ENCODE measurements at places on chromosomes 5 and 9.

- DNase-seq = no peak
Observed at GRCh38 chr5:58411372-58411771, 48.5 kb downstream of the PLK2 start.

DNA sequence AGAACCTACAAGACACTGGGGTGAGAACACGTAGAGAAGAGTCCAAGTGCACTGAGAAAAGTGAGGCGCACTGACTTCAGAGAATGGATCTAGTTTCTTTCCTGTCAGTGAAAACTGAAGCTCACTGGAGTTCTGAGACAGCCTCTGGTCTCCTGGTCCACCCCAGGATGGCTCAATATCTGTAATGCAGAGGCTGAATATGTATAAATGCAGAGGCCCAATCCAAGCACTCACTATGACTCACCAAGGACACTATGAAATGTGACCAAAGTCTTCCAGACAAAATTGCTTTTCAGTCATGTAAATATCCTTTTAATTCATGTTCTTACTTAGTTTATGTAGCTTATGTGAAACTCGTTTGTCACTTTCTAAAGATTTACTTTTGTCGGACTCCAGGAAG lies 53.8 kb downstream of the NFIB start:
- no peak for DNase-seq

DNA sequence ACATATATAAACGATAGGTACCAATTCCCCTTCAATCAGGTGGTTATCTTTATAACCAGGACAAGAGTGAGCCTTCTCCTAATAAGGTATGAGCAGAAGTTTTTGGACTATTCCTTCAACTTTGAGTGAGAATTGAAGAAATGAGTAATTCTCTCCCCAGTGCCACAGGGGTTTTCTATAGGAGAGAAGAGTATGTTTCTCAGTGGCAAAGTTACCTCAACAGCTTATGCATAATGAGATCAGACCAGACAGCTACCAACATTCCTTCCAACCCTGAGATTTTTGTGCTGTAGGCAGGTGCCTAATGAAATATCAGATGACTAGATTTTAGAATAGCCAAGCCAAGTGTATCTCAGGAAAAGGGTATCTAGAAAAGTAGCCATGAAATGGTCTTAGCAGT lies 40.9 kb downstream of the ABLIM3 start:
- no peak for DNase-seq

GRCh38 chr9:132622159-132622558 lies 39.8 kb downstream of the BARHL1 start:
- DNase-seq = peak; percentile 94

DNA sequence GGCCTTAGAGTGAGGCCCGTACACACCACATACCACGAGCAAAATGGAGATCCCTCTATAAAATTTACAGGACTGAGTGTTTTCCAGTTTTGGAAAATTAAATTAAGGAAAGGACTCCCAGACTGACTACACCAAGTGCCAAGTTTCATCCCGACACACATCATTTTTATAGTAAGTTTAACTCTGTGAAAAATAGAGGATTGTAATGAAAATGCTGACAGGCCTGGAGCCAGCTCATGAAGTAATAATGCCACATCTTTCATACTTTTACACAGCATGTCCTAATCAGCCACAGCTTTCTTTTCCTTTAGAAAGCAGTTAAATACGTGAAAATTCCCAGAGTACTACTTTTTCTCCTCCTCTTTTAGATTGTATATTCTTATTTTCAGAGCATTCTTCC lies 169.2 kb downstream of the SAXO1 start:
- no peak for DNase-seq

- no peak for DNase-seq
Observed at GRCh38 chr5:10801931-10802666, 41.1 kb upstream of the DAP start.

DNA sequence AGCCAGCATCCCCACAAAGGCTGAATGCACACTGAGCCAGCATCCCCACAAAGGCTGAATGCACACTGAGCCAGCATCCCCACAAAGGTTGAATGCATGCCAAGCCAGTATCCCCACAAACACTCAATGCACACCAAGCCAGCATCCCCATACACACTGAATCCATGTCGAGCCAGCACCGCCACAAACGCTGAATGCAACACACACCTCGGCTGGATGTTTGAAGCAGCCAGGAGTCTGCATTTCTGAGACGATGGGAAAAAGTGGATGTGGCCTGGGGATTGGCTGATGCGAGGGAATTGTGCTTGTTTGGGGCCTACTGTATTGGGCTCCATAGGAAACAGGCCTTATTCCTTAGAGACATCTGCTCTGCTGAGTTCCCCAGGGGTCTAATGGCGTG lies 30.9 kb upstream of the CEP72 start:
- DNase-seq = no peak

DNA sequence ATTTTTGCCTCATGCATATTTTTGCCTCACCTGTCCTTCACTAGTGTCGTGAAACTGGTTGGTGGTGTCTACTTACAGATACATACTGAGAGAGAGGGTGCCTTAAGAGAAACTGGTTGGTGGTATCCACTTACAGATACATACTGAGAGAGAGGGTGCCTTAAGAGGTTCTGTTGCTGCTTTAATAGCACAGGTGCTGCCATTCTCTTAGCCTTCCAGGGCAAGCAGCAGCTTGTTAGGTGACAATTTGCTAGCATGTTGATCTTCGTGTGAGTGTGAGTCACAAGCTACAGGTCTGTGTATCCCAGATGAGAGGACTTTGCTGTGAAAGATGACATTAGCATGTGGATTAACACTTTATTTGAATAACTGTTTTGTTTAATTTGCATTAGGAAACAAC lies 1.4 kb downstream of the PTTG1 start:
- no peak for DNase-seq

GRCh38 chr5:95858661-95859595 lies 36.4 kb upstream of the GLRX start:
- DNase-seq = no peak

DNA sequence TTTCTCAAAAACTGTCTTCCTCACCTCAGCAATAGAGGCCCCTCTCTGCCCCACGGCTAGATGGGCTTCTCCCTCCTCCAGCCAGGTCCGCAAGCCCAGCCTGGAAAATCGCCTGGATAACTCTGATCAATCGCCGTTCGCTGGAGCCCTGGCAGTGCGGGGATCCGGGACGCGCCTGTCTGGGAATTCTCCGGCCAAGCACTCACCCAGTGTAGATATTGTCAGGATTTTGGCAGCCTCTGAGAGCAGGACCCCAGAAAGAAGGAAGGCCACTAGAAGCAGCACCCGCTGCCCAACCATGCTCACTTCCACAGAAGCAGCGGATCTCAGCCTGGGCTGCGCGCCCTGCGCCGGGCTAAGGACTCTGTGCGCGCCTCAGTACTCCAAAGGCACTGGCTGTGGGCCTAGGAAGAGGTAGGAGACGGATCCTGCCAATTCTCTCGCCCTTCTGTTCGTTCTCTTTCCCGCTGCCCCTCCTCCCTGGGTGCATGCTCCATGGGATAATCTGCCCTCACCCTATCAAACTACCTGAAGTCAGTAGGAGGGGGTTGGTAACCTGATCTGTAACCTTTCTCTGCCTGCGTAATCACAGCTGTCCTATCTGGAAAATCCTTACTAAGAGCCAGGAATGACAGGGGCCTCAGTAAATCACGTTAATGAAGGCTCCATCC lies at the start of gene UGT3A1:
Gene UGT3A1 (minus strand): TSS at position 450 of the 671 bp plus-strand sequence. CDS start 150 bp downstream, at position 300.
- DNase-seq = peak; percentile 100

GRCh38 chr5:55620009-55620765 lies 85.4 kb upstream of the PLPP1 start:
- no peak for DNase-seq

DNA sequence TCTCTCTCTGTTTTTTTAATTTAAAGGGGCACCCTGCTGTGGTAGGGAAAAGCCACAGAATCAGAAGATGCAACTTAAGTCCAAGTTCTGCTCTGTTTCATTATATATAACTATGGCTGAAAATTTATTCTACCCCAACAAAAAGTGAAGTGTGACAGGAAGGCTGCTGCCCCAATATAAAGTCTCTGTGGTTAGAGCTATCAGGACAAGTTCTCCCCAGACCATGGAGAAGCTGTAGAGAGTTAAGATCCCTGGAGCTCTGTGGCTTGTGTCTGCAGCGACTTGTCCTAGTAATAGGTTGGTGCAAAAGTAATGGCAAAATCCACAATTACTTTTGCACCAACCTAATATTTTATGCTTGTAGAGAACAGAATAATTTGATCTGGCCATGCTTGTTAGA lies 250.9 kb downstream of the PSAT1 start:
- DNase-seq = no peak

DNA sequence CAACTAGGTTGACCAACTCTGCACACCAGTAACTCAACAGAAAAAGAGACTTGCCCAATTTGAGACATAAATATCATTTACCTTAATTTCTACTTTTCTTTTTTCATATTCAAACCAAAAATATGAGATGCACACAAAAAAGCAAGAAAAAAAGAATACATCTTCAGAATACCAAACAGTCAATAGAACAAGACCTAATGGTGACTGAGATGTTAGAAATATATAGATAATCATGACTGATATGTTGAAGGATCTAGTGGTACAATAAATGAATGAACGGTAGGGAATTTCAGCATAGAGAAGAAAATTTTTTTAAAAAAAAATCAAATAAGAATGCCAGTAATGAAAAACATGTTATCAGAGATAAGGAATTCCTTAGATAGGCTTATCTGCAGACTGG lies 29.1 kb upstream of the ATG10 start:
- no peak for DNase-seq

DNA sequence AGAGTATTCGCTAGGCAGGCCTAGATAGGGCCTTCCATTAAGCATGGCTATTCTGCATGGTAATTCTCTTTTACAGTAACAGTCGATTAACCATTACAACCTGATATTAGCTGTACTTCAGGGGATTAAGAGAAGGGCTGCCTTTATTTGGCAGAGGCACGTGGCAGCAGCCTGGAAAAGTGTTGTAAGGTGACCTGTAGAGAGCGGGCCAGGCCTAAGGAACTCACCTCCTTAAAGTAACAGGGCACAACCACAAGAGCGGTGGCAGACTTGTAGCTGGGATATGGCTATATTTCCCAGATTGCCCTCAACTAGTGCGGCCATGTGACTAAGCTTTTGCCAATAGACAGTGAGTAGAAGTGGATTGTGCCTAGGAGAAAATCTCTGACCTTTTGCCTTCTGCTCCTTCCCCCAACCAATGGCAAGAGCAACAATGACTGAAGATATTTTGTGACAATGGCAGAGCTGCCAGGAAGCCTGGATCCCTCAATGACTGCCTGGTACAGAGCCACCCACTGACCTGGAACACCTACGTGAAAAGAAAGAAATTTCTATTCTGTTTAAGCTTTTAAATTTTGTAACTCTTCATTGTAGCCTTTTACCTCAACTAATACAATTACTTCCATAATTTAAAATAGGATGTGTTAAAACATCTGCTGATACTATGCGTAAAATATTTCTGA lies 18.9 kb upstream of the ANKRD34B start:
- DNase-seq = no peak

DNA sequence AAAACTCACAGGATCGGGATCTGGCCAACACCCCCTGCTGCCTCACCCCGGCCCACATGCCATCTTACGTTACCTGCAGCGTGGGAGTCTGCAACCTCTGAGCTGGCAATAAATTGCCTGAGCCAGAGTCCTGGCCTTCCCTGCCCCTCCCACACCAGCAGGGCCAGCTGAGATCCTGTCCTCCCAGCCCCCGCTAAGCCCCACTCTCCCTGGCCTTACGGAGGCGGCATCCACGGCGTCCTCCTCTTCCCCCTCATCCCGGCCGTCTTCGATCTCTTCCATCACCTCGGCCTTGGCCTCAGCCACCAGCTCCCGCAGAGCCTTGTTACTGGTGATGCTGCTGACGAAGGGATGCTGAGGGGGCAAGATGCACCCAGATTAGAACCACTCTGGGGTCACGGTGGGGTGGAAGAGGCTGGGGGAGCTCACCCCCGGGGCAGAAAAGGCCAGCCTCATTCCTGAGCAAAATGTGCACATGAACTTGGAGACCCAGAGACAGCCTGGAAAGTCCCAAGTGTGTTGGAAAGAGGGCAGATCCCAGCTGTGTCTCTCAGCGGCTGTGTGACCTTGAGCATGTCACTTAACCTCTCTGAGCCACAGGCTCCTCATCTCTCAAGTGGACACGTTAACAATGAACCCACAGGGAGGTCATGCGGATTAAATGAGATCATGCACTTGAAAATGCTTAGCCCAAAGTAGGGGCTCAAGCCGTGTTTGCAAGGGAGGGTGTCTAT lies 89.9 kb upstream of the FBXW11 start:
- no peak for DNase-seq

DNA sequence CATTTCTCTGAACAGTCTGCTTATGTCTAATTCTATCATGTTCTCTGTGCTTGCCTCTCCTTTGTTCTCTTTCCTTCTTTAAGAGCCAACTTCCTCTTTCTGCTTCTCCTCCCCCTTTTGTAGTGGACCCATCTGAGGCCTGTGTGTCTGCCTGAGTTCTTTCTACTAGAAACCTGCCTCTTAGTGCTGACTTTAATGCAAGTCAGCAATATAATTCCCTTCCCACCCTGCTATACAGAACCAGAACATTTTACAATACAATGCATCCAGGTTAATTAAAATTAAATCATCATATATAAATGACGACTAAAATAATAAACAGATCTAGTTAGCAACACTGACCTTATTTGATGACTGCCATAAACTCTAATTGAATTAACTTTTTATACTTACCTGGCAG lies 82.6 kb upstream of the GAS1 start:
- DNase-seq = no peak

GRCh38 chr9:19492775-19493173 lies 84.0 kb downstream of the ACER2 start:
- no peak for DNase-seq

GRCh38 chr9:2645569-2645968 lies 24.0 kb downstream of the VLDLR start:
- no peak for DNase-seq

- DNase-seq = no peak
Observed at GRCh38 chr9:21933865-21934264, 60.3 kb downstream of the CDKN2A start.

DNA sequence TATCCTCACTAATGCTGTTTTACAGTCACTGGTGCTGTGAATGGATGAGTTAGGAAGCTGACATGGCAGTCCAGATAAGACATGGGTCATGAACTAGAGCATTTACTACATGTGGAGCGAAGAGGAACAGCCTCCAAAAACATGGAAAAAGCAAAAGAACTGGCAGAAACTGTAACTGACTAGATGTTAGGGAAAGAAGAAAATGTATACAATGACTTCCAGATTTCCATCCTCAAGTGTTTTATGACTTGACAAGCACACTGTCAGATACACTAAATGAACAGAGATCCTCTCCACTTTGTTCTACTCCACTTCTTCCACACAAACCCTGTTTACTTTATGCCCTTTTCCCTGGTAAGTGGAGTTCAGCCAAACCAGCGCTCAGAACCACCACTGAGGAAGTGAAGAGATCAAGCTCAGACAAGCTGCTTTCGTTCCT lies 11.5 kb downstream of the HMGCS1 start:
- no peak for DNase-seq

DNA sequence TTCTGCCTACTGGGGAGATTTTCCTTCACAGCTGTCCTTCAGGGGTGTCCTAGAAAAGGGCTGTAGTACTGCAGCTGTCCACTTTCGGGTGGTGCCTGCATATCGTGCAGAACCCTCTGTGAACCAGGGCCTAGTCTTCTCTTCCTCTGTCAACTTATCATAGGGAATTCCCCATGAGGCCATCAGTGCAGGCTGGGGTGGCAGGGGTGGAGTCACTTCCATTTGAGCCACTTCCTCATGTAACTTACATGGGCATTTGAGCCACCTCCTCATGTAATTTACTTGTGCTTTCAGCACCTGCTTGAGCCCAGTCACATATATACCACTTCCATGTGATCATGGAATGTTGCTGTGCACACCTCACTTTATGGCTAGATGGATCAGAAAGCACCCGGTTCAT lies 742.0 kb upstream of the RGMB start:
- DNase-seq = no peak

- no peak for DNase-seq
Observed at GRCh38 chr9:17648516-17648915, 69.7 kb downstream of the SH3GL2 start.

- no peak for DNase-seq
Observed at GRCh38 chr9:34218446-34218845, 39.6 kb downstream of the UBAP1 start.

Data from NCI-H524 treated with DMSO at 0.1 percent for 48 hours (cell line).